SHP77 treated with DMSO at 0.1 percent for 48 hours (cell line): ENCODE measurements at places on chromosomes 5 and 9.

DNA sequence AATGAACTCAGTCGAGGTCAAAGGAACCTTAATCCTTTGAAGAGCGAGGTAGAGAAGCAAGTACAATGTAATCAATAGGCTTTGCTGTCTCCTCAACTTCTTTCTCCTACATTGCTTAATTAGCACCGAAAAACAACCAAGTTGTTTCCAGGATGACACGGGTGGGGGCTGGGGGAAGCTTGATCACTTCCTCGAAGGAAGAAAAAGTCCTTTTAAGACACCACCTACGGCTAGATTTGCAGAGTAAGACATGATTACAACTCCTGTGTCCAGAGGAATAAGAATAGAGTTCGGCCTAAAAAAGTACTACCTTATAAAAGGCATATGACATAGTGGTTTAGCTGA is 811 bp upstream of the ARRDC3 start:
- DNase-seq, result peak; percentile 38

DNA sequence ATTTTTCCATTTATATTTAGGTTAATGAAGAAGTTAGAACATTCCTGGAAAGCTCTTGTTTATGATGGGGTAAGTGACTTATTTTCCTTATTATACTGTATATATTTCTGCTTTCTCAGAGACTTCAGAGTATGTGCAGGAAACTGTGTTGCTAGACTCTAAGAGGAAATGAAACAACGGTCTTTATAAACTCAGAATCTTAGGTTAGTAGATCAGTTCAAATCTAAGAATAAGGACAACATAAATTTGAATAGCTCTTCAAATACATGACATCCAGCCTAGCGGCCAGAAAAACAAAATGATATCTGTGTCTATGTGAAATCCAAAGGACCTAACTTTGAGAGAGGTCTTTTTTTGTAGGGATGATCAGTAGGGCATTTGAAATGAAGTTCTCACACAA is 94.3 kb downstream of the PRKACG start:
- no peak for DNase-seq

GRCh38 chr5:35810601-35811000 is 46.1 kb upstream of the IL7R start:
- DNase-seq, result no peak

DNA sequence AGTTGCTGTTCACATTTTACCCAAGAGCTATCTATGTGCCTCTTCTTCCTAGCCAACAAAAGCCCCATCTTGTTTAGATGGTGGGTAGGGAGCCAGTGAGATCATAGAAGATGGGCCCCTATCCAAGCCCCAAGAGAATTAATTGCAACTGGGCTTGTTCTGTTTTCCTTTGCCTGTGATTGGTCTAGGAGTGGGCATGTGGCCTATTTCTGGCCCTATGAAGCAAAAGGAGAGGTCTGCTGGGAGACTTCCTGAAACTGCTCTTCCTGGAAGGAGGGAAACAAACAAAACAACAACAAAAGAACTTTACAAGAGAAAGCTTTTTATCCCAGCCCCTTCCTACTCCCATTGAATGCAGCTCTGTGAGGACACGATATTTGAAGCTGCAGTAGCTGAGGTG is 32.5 kb upstream of the ALDOB start:
- no peak for DNase-seq
